Mesothelial cell of epicardium (in vitro differentiated cells): ENCODE measurements at places on chromosomes 16 and 17.

DNA sequence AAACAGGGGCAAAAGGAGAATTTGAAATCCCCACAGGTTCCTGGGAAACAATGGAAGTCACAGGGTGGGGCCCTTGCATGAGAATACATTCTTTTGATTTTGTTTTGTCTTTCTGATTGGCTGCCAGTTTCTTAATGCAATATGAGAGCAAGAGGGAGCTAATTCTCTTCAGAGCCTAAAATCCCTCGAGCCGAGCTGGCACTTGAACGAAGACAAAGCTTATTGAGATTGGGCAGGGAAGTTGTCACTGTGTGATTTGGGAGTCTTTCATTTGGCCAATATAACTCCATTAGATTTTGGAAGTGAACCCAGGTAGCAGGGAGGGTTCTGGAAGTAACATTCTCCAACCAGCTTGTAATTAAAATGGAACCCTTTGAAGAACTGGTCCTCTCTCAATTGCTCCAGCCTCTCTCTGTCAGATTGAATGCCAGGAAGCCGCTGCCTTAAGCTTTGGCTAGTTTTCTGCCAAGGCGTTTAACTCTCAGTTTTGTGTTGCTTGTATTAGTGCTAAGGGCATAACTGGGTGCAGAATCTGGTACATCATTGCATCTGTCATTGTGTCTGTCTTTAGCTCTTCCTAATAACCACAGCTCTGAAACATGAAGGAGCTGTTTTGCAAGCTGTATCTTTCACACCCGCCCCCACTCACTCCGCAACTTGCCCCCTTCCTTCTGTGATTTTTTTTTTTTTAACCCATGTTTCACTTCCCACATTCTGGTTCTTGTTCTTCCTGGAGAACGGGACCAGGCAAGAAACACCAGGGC, 272.0 kb downstream of the MAF start:
- H3K4me1 ChIP-seq = peaks cover 4% of the 10 kb centered on the region
- no peak overlapping the region for H3K27ac ChIP-seq
- H3K36me3 ChIP-seq = no peaks in the 10 kb centered on the region
- no peak overlapping the region for H3K4me3 ChIP-seq

- no peaks in the 10 kb centered on the region for H3K4me1 ChIP-seq
- H3K27me3 ChIP-seq = no peaks in the 10 kb centered on the region
- no peak overlapping the region for H3K27ac ChIP-seq
- no peak overlapping the region for H3K4me3 ChIP-seq
- peaks cover 3% of the 10 kb centered on the region for H3K36me3 ChIP-seq
- no peak for DNase-seq
Measured at GRCh38 chr17:1414001-1414574, 14.1 kb upstream of the YWHAE start.

DNA sequence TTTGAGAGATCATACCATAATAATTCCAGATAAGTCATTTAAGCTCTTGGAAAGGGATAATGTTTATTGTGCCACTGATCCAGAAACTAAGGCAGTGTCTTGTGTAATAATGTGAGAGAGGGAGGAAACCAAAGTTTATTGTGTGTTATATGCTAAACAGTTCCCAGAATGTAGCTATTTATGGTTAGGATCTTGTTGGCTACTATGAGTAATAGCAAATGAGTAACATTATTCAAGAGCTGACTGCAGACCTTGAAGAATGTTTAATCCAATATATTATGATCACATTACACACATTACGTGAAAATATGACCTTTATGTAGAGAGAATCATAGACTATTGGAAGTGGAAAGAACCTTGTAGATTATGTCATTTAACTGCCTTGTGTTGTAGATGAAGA, 139.5 kb downstream of the BCAS3 start:
- peaks cover 6% of the 10 kb centered on the region for H3K4me1 ChIP-seq
- no peaks in the 10 kb centered on the region for H3K27me3 ChIP-seq
- H3K4me3 ChIP-seq = no peak overlapping the region
- no peak overlapping the region for H3K27ac ChIP-seq
- H3K36me3 ChIP-seq = peaks cover 18% of the 10 kb centered on the region

- H3K27ac ChIP-seq = no peak within 1 kb of the TSS
- peaks cover 32% of the 10 kb centered on the region for H3K27me3 ChIP-seq
- no peaks in the 10 kb centered on the region for H3K4me1 ChIP-seq
- H3K36me3 ChIP-seq = no peaks in the 10 kb centered on the region
- H3K4me3 ChIP-seq = no peak within 1 kb of the TSS
- DNase-seq = no peak
Measured at GRCh38 chr16:2787406-2787805, at the start of gene PRSS33. PRSS33 (minus strand) TSS chr16:2787560; CDS start chr16:2786547, 1,013 bp downstream.

DNA sequence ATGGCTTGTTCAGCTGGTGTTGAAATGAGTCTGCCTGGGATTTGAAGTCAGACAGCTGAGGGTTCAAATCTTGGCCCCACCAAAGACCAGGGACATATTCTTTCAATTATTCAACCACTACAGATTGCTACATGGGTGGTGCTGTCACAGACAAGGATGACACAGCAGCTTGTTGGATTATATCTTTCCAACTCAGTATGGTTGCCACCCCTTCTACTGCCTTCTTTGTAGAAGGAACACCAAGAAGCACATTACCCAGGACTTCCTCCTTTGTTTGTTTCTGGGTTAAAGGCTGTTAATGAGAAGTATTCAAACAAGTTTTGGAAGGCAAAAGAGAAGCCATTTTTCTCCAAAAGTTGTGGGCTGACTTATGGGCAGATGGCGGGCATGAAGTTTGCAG, 78.6 kb downstream of the COPRS start:
- H3K27me3 ChIP-seq = peaks cover 11% of the 10 kb centered on the region
- no peak for DNase-seq
- no peak overlapping the region for H3K27ac ChIP-seq
- H3K4me1 ChIP-seq = no peaks in the 10 kb centered on the region
- H3K36me3 ChIP-seq = no peaks in the 10 kb centered on the region

GRCh38 chr17:68390888-68391545, 66.3 kb downstream of the WIPI1 start:
- no peak overlapping the region for H3K4me3 ChIP-seq
- H3K27ac ChIP-seq = no peak overlapping the region

DNA sequence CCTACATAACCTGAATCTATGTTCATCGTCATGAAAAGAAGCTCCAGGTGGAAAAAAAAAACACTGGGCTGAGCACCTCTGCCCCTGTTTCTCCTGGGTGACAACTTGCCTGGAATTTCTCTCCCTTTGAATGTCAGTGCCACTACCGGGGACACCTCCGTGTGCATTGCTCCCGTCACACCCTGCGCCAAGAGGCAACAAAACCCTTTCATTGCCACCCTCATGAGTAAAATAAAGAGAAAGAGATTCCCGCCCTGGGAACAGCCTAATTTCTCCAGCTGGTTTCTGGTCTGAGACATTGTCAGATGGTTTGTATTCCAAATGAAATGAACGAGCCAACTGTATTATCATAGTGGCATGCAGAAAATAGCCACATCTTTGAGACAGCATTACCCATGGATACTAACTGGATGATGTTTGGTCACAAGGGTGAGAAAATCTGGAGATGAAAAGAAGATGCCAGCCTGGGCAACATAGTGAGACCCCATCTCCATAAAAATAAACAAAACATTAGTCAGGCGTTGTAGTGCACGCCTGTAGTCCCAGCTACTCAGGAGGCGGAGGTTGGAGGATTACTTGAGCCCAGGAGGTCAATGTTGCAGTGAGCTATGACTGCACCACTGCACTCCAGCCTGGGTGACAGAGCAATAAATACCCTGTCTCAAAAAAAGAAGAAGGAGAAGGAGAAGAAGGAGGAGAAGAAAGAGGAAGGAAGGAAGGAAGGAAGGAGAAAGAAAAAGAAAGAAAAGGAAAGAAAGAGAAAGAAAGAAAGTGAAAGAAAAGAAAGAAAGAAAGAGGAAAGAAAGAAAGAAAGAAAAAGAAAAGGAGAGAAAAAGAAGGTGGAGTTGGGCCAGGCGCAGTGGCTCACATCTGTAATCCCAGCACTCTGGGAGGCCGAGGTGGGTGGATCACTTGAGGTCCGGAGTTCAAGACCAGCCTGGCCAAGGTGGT, 42.2 kb upstream of the ADCY9 start:
- H3K36me3 ChIP-seq = no peaks in the 10 kb centered on the region
- H3K4me3 ChIP-seq = no peak overlapping the region
- no peak for DNase-seq
- no peak overlapping the region for H3K27ac ChIP-seq
- H3K4me1 ChIP-seq = no peaks in the 10 kb centered on the region

DNA sequence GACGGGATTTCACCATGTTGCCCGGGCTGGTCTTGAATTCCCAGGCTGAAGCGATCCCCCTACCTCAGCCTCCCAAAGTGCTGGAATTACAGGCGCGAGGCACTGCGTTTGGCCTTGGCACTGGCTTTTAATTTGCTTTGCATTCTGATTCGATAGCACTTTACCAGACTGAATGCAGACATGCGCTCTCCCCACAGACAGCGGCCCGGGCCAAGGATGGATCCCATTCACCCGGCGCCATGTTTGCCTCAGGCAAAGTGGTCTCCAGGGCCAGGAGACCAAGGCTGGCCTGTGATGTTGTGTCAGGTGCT, 41.7 kb downstream of the DHRS7B start:
- DNase-seq = no peak
- H3K27ac ChIP-seq = no peak overlapping the region
- no peaks in the 10 kb centered on the region for H3K27me3 ChIP-seq

DNA sequence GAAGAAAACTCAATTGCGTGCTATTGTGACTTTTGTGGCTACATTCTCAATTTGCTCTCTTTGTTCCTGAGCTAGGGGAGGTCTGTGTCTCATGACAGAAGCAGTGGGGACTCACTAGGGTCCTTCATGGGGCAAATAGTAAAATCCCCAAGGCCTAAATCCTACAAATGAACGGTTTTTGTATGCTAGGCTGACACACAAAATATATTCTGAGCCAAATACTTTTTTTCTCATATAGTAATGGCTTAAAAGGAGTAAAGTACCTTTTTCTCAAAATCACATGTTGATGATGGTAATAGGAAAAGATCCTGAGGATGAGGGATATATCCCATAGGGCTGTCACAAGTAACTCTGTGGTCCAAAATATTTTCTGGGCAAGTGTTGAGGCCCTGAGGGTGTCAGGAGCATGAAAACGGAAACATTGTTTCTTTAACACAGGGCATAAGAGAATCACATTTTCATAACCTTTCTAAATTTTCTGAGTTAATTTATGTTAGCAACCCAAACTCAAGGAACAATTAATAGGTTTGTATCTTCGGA, 77.5 kb upstream of the CNTNAP4 start:
- no peak overlapping the region for H3K4me3 ChIP-seq
- peaks cover 3% of the 10 kb centered on the region for H3K4me1 ChIP-seq
- DNase-seq = no peak
- H3K27me3 ChIP-seq = no peaks in the 10 kb centered on the region
- no peaks in the 10 kb centered on the region for H3K36me3 ChIP-seq

- H3K4me1 ChIP-seq = peaks cover 63% of the 10 kb centered on the region
- peak; percentile 59 for DNase-seq
- H3K27ac ChIP-seq = peak overlapping the region; percentile 97
- no peaks in the 10 kb centered on the region for H3K36me3 ChIP-seq
Measured at GRCh38 chr16:71540-72401, 660 bp downstream of the RHBDF1 start.

DNA sequence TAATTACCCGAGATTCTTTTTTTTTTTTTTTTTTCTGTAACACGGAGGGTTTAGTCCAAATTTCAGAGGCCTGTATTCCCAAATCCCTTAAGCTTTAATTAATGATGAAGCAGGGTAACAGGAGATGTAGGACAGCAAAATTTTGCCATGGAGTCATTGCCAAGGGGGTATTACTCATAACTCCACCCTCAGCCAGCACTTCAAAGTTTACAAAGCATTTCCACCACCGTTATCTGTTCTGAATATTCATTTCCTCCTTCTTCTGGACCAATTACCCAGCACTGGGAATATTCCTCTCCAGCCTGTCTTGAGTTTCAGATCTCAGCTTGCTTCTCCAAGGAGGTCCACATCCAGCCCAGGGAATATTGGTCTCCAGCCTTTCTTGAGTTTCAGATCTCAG, 747.5 kb upstream of the EEF2KMT start:
- no peak overlapping the region for H3K4me3 ChIP-seq
- no peak overlapping the region for H3K27ac ChIP-seq
- DNase-seq = no peak
- peaks cover 2% of the 10 kb centered on the region for H3K27me3 ChIP-seq

DNA sequence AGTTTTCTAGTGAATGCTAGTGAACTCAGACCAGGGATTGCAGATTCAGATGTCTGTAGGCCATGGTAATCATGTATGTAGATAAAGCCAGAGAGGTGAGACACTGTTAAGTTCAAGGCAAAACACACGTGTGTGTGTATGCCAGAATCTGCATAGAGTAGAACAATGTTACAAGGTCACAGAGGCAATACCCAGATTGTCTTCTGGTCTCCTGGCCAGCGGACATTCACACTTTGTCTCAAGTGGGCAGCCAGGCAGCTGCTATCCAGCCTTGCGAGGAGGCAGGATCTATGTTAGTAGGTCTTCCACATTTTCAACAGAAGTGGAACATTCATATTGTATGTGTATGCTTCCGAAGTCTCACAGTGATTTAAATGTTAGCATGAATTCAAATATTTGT, 244.4 kb downstream of the FTO start:
- no peaks in the 10 kb centered on the region for H3K36me3 ChIP-seq
- H3K27ac ChIP-seq = peak overlapping the region; percentile 16
- H3K27me3 ChIP-seq = no peaks in the 10 kb centered on the region
- DNase-seq = no peak

DNA sequence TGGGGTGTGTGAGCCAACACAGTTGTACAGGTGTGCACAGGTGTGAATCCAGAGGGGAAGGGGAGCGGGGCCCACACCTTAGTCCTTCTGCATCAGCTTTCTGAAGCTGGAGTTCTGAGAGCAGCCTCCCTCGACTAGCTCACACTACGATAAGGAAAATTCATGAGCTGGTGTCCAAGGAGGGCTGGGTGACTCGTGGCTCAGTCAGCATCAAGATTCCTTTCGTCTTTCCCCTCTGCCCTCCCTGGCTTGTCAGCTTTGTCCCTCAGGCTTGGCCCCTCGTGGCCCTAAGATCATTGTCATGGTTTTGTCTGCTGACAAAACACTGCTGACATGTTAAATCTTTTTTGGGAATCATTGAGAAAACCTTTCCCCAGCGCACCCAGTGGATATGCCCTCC, 47.5 kb downstream of the OR1D5 start:
- no peak overlapping the region for H3K27ac ChIP-seq
- peaks cover 3% of the 10 kb centered on the region for H3K36me3 ChIP-seq
- H3K27me3 ChIP-seq = no peaks in the 10 kb centered on the region
- no peak for DNase-seq

DNA sequence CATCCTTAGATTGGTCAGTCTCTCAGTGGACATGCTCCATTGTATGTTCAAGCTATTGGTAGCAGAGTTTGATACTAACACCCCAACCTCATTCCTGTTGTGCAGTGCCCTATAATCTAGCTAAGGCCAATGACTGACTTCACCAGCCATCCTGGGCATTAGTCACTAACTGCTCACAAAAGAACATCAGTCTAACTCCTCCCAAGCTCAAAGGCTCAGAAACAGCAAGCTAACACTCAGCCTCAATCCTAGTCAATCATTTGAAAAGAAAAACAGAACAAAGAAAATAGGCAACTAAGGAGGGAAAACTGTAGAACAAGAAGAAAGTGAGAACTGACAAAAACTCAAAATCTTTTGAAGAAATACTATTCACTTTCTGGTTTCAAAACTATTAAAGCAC, 199.1 kb upstream of the C17orf78 start:
- no peak overlapping the region for H3K27ac ChIP-seq
- H3K27me3 ChIP-seq = no peaks in the 10 kb centered on the region

GRCh38 chr17:50328363-50329325, 17.3 kb upstream of the XYLT2 start:
- no peak for DNase-seq
- H3K36me3 ChIP-seq = no peaks in the 10 kb centered on the region
- no peak overlapping the region for H3K27ac ChIP-seq
- peaks cover 3% of the 10 kb centered on the region for H3K4me1 ChIP-seq
